ENCODE measurements at places on chromosomes 5 and 9.

- no peak for DNase-seq
These were observed 69.2 kb downstream of the MARCHF3 start for GRCh38 chr5:126961128-126961527.

- DNase-seq: no peak
These were observed 367.5 kb upstream of the ACTBL2 start for GRCh38 chr5:57850109-57850508.

- DNase-seq: peak; percentile 47
These were observed 16.6 kb downstream of the SH3PXD2B start for GRCh38 chr5:172437445-172438318.

- DNase-seq: no peak
These were observed 11.6 kb upstream of the PAPPA start for GRCh38 chr9:116141864-116142561.

- DNase-seq: no peak
These were observed 29.9 kb upstream of the NRARP start for GRCh38 chr9:137331929-137332328.

- no peak for DNase-seq
These were observed 42.4 kb upstream of the TMEM250 start for GRCh38 chr9:136160995-136161610.

DNA sequence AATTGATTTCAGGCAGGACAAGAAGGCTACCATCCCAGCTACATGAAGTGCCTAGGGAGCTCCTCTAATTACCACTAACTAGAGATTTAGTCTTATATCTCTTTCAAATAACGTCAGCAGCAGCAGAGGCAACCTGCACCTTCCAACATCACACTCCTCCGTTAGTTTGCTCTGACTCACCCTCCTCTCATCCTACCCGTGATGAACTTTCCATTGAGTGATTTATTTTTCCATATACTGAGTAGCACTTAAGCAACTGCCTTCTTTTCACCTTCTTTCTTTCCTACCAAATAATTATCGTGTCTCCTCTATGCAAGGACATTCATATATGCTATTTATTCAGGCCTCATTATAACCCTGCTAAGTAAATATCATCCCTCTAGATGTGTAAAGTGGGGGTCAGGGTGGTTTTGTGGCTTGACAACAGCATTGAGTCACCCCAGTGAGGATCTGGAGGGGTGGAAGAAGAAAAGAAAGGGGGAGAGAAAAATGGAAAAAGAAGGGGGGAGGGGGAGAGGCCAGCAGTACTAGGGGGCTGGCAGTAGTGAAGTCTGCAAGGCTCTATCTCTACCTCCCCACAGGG is 64.6 kb upstream of the CAST start:
- no peak for DNase-seq

- no peak for DNase-seq
These were observed 1.3 kb downstream of the TNC start for GRCh38 chr9:115116421-115117284.

DNA sequence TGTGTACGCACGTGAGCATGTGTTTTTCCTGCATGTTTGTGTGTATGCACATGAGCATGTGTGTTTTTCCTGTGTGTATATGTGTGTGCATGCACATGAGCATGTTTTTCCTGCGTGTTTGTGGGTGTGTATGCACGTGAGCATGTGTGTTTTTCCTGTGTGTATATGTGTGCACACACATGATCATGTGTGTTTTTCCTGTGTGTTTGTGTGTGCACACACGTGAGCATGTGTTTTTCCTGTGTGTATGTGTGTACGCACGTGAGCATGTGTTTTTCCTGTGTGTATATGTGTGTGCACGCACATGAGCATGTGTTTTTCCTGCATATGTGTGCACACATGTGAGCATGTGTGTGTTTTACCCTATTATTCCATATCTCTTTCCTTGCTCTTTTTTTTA is 205.9 kb downstream of the TRIO start:
- no peak for DNase-seq

DNA sequence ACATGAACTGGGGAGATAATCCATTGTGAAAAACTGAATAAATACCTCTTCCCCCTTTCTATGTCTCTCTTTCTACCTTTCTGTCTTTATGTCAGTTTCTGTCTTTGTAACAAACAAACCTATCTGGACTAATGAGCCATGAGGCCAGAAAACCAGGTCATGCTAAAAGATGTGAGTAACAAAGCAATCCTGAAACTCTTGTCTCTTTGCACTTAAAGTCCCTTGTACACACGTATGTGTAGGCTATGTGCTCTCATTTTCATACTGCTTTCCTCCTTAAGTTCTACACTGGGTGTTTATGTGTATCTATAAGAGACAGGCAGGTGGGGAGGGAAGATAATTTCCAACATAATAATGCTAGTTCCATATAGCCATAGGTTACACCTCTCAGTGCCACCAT is 123.8 kb upstream of the PTGER4 start:
- no peak for DNase-seq

DNA sequence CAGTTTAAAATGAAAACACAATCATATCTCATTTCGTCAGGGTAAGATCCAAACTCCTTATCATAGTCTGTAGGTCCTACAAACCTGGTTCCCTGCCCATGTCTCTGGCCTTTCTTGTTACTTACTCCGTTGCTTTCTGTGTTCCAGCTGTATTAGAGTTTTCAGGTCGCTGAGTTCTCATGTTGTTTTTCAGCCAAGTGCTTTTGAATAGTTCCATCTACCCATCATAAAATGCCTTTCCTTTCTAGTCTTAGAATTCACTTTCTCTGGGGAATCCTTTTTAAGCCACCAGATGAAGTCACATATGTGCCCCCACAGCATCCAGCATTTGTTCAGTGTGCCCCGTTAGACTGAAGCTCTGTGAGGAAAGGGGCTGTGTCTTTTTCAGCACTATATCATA is 228.7 kb downstream of the YTHDC2 start:
- no peak for DNase-seq

DNA sequence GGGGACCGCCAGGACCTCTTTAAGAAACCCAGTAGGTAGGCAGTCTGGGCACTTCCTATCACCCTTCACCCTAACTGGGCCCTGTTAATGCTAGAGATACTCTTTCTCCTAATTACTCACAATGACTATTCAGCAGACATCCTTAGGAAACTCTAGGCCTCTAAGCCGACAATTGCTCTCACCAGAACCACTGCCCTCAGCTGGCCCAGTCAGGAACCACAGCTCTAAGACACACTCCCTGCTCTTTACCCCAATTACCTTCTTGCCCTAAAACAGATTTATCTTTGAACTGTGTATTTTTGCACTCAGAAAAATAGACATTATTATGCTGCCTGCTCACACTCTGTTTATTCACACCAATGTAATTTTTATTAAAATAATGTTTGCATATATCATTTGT is 432.6 kb upstream of the SLC30A5 start:
- DNase-seq: no peak

GRCh38 chr5:1494780-1495524 is 28.8 kb downstream of the LPCAT1 start:
- peak; percentile 33 for DNase-seq

GRCh38 chr5:1106385-1107166 is 5.3 kb downstream of the SLC12A7 start:
- peak; percentile 90 for DNase-seq

DNA sequence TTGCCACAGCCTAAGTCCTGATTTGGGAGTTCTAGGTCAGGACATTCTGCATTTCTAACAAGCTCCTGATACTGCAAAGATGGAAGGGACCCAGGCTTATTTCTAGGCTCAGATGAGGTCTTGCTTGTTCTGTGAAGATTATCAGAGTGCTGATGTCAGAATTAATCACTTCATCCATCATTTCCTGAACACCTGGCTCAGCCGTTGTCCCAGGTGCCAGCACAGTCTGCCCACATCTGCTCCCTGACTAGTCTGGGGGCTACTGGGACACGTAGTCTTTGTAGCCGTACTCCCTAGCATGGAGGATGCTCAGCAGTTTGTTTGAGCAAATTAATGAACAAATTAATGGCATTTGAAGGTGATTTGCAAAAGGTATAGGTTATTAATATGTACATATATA is 17.9 kb upstream of the SPINK4 start:
- no peak for DNase-seq

DNA sequence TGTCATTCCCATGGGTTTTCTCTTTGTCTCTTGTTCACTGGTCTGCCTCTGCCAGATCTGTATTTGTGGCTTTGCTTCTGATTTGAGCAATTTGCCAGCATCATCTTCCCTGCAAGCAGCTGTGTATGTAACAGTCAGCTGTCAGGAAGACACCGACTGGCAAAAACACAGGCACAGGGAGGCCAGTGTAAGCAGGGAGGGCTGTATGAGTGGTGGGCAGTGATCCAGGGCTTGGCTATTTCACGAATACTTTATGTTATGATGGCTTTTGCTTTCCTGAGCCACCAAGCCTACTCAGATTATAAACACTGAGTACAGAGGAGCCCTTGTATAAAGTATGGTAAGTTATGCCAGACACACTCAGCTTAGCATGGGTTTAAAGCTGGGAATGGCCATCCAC is 11.6 kb downstream of the BNIP1 start:
- no peak for DNase-seq

GRCh38 chr5:121164632-121165031 is 687.0 kb upstream of the FTMT start:
- DNase-seq: peak; percentile 1

DNA sequence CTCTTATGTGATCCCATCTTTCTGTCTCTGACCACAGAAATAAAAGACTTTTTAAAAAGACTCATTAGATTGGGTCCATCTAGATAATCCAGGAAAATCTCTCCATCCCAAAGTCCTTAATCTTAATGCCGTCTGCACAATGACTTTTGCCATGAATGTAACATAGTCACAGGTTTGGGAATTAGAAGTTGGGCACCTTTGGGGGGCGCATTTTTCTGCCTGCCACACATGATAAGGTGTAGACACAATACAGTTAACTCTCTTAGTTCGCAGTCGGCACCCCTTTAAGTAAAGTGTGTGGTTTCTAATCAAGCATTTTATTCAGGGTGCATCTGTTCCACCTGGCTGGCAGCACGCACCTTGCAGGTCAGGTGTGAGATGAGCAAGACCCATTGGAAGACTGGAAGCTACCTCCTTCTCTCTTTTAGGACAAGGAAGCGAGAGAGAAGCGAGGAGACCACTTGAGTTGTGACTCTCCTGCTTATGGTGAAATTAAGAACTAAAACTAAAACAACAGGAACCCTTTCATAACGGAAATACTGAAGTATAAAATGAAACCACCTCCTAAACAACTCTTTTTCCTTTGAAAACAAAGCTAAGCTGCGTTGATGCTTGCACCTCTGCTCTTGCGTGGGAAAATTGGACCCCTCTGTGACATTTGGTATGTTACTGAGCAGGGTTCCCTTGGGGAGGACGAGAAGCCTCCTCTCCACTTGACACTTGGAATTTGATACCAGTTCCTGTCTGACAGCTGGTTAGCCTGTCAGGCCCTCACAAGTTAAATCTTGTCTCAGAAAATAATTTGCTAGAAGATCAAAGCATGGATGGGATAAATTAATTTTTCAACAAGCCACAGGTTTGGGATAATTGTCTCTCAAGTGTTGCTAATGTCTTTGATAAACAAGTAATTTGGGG is 304.6 kb upstream of the DMRT1 start:
- no peak for DNase-seq

DNA sequence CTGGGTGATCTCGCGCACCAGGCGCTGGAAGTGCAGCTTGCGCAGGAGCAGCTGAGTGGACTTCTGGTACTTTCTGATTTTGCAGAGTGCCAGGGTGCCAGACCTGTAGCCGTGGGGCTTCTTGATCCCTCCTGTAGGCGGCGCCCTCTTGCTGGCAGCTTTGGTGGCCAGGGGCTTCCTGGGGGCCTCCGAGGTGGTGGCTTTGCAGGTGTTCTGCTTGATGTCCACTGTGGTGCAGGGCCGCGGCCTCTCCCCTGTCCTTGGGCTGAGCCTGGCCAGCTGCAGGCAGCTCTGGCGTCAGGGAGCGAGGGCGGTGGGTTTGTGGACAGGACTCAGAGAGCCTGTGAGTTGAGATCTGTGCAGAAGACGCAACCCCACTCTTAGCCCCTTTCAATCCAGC is 36.1 kb downstream of the TAF11L14 start:
- DNase-seq: no peak

GRCh38 chr9:35357116-35357515 is 132.8 kb upstream of the RUSC2 start:
- no peak for DNase-seq

- peak; percentile 45 for DNase-seq
These were observed 231.7 kb downstream of the ARHGAP26 start for GRCh38 chr5:143001764-143002351.

- DNase-seq: no peak
These were observed 190.5 kb downstream of the DENND1A start for GRCh38 chr9:123739387-123739786.

GRCh38 chr5:171899792-171900191 is 106.6 kb downstream of the FBXW11 start:
- no peak for DNase-seq

GRCh38 chr5:145130996-145131395 is 704.1 kb downstream of the PRELID2 start:
- no peak for DNase-seq

- no peak for DNase-seq
These were observed 25.4 kb upstream of the MVB12B start for GRCh38 chr9:126301196-126301595.

- DNase-seq: no peak
These were observed 42.0 kb downstream of the IQGAP2 start for GRCh38 chr5:76445063-76445462.

DNA sequence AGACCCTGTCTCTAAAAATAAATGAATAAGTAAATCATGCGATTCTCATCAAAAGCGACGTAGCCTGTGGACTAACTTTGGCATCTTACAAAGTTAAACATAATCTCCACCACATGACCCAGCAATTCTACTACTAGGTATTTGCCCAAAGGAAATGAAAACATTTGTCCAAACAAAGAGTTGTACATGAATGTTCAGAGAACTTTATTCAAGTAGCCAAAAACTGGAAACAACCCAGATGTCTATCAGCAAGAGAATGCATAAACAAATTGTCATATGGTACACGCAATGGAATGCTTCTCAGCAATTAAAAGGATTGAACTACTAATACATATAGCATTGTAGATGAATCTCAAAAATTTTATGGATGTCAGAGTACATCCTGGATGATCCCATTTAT is 82.6 kb downstream of the ADRB2 start:
- no peak for DNase-seq

- no peak for DNase-seq
These were observed 55.2 kb downstream of the PLK2 start for GRCh38 chr5:58404734-58405133.

Measured in inflammatory macrophage (primary cell).